ENCODE measurements at places on chromosomes 1 and 21.

- peak; percentile 39 for DNase-seq
These were observed 23.4 kb upstream of the EFHD2 start for GRCh38 chr1:15386164-15386749.

GRCh38 chr1:198290089-198290683 is 133.4 kb downstream of the NEK7 start:
- no peak for DNase-seq

DNA sequence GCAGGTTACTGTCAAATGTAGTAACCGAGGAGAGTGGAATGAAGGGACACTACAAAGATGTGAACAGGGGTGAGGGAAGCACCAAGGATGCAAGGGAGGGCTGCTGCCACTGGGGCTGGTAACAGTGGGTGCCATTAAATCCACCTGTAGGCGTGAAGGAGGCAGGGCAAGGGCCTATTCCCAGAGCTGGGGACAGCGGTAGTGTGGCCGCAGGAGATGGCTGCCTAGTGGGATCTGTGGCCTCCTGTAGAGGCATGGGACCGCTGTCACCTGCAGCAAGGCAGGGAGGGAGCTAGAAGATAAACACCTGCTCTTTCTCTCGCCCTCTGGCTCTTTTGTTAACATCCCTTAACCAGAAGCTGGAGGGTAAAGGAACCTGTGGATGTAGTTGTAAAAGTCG is 80.5 kb upstream of the CNIH3 start:
- no peak for DNase-seq

GRCh38 chr1:184035719-184036516 is 1.6 kb downstream of the COLGALT2 start:
- no peak for DNase-seq

GRCh38 chr1:94617957-94618739 is 76.6 kb upstream of the F3 start:
- DNase-seq: no peak

- no peak for DNase-seq
These were observed 134.7 kb upstream of the KCNJ15 start for GRCh38 chr21:38121888-38122720.

DNA sequence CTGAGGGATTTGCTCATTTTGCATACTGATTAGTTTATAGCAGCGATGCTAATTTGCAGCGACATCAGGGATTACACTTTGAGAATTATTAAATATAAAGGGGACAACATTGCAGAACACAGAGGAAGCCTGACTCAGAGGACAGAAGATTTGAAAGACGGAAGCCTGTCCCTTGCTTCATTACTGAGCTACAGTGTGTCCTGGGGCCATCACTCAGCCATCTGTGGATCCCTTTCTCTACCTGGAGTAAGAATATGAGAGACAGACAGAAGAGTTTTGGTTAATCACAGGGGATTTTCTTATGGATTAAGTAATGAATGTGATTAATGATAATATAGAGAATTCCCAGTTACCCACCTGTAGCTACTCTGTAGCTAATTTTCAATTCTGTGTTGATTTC is 134.7 kb downstream of the DISC1 start:
- DNase-seq: no peak

GRCh38 chr1:223147873-223148272 is 4.8 kb upstream of the TLR5 start:
- DNase-seq: no peak

GRCh38 chr1:41610361-41610760 is 125.9 kb upstream of the EDN2 start:
- DNase-seq: no peak

- DNase-seq: no peak
These were observed 8.7 kb downstream of the AGL start for GRCh38 chr1:99858881-99859280.

DNA sequence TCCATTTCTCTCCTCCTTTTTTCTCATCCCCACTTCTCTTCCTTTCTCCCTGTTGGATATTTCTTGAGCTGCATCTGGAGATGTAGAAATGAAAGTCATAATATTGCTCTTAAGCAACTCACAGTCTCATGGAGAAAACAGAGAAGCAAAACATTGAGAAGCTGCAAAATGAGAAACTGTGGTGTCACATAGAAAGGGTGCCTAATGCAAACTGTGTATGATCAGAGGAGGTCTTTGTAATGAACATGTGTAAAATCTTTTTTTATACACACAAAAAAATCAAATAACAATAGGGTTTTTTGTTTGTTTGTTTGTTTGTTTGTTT is 11.8 kb upstream of the SLAMF7 start:
- DNase-seq: no peak

GRCh38 chr1:2594001-2594640 is 7.5 kb downstream of the PRXL2B start:
- DNase-seq: peak; percentile 43

DNA sequence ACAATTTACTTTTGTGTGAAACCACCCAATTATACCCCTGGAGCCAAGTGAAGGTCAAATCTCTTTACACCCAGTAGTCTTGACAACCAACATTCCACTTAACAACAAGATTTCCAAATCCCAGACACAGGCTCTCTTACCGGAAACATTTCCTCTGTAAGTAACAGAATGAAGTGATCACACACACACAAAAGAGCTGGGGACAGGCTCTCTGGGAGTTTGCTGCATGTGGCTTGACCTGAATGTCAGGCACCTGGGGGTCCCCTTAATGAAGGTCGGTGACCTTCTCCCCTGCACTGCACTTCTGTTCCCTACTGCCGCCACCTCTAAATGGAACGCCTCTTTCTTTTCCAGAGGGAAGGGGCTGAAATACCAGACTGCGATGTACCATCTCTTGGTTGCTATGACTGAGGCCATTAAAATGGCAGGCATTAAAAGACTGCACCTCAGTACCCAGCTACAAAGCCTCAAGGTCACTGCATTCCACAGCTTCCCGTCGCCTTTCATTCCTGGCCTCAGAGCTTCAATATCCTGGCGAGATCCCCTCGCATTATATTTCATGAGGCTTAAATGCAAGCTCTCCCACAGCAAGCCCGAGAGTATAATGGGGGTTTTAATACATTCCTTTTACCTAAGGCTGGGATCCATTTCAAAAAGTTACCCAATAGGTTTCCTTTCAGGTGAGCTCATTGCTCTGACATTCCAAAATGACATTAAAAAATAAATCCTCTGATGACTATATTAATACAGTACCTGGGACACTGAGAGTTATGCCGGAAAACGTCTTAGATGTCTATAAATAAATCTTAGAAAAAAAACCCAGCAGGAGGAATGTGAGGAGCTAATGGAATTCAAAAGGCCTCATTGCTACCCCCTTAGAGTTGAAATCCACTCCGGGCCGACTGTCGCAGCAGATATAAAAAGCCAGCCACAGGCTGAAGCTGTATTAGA is 90.9 kb upstream of the DIRAS3 start:
- DNase-seq: peak; percentile 47

DNA sequence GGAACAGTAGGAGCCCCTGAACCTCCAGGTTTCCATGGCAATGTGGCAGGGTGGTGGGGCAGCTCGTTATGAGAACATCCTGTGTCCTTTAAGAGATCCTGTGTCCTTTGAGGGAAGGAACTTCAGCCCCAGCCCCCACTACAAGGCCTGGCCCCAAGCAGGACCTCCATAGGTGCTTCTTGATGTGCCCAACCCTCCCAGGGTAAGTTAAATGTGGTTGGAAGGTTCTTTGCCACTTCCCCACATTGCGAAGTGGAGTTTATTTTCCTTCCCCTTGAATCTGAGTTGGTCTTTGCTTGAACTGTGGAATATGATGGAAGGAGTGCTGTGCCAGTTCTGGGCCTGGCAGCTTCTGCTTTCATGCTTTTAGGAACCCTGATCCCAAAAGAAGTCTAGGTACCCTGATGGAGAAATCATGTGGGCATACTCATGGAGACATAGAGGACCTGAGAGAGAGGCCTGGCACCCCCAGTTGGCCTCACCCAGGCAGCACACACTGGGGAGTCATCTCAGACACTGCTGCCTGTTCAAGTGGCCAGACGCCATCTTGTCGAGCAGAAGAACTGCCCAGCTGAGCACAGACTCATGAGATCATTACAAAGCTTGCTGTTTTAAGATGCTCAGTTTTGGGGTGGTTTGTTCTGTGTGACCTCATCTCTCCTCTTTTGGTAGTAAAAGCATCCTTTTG is 44.1 kb upstream of the ACTL8 start:
- DNase-seq: no peak

DNA sequence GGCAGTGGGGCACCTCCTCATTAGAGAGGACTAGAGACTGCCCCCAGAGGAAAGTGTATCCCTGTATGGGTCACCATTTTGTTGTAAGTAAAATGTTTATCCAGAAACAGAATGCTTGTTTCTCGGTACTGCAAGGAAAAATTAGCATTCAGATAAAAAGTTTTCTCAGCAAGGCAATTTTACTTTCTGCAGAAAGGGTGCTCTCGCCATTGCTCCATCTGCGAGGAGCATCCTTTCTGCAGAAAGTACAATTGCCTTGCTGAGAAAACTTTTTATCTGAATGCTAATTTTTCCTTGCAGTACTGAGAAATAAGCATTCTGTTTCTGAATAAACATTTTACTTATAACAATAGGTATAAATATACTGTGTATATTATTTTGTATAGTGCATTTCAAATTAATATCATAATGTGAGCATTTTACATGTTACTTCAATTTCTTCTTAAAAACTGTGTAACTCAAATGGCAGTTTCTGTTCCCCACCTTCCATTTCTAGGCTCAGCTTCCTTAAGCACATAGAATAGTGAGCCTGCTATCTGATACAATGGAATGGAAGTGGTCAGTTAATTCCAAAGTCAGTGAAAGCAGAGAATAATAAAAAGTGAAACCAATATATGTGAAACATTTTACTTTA is 76.5 kb upstream of the DESI2 start:
- DNase-seq: no peak

DNA sequence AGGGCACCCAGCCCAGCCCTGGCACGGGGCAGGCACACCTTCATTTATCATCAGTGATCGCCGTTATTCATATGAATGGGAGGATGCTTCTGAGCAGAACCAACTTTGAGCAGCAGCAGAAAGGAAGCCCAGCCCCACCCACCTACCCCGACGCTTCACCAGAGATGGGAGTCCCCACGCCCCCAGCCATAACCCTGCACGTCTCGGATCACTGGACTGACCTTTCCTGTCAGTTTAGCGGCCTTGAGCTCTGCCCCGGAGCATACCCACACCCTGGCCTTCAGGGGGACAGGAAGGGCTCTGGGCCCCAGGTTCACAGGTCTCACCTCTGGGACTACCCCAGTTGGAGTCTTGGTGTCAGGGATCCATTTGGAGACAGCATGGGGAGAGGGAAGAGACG is 18.1 kb downstream of the LRP8 start:
- DNase-seq: no peak

- no peak for DNase-seq
These were observed 140.6 kb downstream of the SYT2 start for GRCh38 chr1:202569393-202570322.

GRCh38 chr1:51636764-51637522 is 20.1 kb downstream of the OSBPL9 start:
- no peak for DNase-seq

- no peak for DNase-seq
These were observed 30.0 kb downstream of the RABIF start for GRCh38 chr1:202858789-202859414.

DNA sequence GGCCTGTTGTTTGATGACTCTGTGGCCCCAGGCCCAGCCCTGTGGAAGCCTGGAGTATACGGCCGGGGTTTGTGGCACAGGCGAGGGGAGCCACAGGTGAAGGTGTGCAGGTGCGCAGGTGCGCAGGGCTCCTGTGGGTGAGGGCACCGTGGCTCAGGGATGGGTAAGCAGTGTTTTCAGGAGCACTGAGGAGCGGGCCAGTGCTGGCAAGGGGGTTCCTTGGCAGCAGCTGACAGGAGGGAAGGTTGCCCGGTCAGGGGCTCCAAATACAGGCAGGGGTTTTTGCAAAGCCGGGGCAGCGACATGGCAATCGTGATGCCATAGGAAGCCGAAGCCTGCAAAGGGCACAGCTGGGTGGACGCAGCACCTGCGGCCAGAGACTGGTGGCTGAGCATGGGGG is 20.7 kb downstream of the AGPAT3 start:
- DNase-seq: no peak

DNA sequence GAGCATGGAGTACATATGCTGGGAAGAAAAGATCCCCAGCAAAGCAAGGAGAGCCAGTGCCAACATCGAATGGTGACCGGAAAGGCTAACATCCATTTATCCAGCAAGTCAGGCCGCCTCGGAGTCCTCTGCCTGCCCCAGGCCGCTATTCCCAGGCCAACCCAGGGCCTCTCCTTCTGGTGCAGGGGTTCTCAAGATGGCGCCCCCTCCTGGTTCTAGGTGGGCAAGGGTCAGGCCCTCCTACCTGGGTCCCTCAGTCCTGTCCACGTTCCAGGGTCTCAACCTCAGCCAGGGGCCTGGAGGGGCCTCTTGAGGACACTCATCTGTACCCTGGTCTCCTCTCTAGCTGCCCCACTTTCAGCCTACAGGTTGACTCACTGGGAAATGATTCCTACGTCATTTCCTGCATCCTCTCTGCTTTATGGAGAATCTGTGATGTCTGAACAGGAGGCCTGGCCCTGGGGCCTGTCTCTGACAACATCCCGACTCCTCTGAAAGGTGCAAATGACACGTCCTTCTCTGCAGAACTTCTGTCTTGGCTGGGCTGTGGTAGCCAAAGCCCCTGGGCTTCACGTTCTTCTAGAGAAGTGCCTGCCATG is 145.3 kb downstream of the PSMG1 start:
- no peak for DNase-seq

DNA sequence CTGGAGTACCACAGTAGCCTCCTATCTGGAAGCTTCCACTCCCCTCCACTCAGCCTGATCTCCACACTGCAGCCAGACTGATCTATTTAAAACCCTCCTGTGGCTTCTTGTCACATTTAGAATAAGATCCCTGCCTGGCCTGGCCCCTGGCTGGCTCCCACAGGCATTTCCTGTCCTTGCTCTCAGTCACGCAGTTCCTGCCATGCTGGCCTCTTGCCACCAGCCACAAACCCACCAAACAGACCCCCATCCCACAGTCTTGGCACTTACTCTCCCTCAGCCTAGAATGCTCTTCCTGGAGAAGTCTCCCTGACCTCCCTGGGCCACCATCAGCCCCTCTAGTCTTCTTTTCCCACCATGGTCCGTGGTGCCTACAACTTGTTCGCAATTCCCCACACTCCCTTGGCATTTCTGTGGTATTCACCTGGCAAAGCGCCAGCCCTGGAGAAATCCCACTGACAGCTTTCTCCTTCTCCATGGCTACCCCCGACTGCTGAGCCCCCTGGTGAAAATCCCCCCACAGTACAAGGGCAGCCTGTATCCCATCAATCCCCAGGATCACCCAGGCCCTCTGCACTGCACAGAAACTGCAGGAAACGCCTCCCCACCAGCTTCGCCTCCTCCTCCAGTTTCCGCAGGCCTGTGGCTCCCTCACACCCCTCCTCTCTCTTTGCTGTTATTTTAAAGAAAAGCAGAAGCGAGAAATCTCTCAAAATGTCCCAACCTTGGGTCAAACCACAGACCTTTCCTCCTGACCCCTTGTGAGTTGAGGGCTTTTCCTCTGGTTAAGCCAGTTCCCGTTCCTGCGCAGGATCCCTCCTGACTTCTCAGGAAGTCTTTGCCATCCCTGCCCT is 94.5 kb downstream of the SYT2 start:
- DNase-seq: peak; percentile 47

- DNase-seq: no peak
These were observed 1.5 kb upstream of the PPP1R15B start for GRCh38 chr1:204413170-204413535.
